T-cell (primary cell): ENCODE measurements at places on chromosomes 7 and 10.

- DNase-seq: no peak
Observed at GRCh38 chr10:70112071-70112470, 20.6 kb downstream of the AIFM2 start.

DNA sequence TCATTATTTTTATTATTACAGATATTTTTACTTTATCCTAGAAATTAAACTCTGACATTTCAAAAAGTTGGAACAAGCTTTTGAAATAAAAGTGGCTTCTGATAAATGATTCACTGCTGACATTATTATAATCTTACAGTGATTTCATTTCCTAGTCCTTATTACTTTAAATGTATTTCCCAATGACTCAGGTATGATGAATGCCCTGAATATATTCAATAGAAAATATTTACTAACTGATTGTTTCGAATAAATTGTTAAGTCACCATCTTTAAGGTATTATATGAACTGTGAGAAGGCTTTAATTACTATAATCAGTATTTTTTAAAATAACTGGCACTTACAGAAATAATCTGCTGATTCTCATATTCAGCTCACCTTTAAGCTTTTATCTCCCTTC, 21.6 kb downstream of the DKK1 start:
- DNase-seq: no peak

GRCh38 chr7:155669717-155670505, 25.4 kb downstream of the RBM33 start:
- DNase-seq: no peak

DNA sequence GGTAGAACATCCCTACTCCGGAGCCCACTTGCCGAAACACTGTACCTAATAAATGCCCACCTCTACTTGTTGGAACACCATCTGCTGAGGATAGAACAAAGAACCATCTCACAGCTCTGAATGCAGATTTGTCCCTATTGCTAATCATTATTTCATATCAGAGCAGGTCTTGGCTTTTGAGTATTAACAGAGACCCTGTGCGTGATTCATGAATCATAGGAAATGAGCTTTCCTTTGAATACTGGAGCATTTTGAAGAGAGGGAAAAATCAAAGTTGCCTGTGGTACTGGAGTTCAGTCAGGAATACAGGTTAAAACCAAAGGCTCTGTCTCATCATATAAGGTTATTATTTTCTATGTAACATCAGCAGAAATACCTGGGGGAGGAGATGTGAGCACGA, 1132.3 kb downstream of the XPNPEP1 start:
- DNase-seq: no peak

- DNase-seq: no peak
Observed at GRCh38 chr7:133303372-133303771, 50.5 kb downstream of the EXOC4 start.

DNA sequence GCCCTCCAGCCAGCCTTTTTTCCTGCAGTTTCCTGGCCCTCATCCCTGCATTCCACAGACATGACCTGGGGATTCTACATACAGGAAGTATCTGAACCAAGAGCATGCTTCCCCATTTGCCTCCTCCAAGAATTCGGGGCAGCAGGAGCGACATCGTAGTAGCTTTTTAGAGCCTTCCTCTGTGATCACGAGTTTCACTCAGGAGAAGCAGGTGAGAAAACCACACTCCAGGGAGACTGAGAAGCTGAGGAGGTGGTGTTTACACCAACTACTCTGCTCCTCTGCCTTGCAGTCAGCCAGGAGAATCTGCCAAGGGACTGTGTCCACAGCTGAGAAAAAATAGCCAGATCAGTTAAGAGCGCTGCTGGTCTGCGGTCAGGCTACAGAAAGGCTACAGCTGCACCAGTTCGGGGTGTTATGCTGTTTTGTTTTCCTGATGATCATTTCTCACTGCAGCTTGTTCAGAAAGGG, 54.1 kb downstream of the HSPA12A start:
- DNase-seq: no peak

DNA sequence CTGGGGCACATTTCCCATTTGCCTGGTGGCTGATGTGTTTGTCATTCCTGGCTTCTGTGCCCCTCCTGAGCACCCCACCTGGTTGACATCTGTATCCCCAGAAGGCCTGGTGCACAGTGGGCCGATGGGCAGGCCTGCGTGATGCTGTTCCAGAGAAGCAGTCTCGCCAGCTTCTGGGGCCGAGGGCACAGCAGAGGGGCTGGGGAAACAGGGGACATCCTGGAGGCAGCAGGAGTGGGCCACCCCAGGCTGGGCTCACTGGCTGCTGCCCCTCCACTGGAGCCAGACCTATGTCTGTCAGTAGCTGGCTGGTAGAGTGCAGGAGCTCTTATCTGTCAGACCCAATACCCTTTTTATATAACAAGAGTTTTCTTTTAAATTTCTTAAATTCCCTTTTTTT, 896 bp upstream of the MYL7 start:
- DNase-seq: no peak

GRCh38 chr7:11655642-11656041, 176.4 kb downstream of the THSD7A start:
- no peak for DNase-seq

DNA sequence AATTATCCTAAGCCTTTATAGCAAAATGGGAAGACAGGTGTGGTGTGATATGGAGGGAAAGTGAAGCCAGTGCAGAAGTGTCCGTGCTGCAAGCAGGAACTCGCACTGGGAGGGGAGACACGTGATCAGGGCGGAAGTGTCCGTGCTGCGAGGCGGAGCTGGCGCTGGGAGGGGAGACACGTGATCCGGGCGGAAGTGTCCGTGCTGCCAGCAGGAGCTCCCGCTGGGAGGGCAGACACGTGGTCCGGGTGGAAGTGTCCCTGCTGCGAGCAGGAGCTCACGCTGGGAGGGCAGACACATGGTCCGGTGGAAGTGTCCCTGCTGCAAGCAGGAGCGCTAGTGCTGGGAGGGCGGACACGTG, 40.5 kb upstream of the PRKAR1B start:
- DNase-seq: no peak

DNA sequence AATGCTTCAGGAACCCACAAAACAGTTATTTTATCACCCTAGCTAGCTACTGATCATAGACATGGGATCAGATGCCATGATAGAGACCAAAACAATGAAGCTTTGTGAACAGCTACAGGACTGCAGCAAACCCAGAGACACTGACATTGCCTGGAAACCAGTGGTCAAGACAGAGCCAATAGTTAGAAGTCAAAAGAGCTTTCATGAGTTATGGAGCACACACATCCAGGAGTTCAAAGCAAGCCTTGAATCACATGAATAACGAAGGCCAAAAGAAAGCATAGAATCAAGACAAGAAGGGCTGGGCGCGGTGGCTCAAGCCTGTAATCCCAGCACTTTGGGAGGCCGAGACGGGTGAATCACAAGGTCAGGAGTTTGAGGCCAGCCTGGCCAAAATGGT, 34.5 kb upstream of the GSAP start:
- no peak for DNase-seq

- DNase-seq: no peak
Observed at GRCh38 chr7:29891766-29892165, 85.5 kb downstream of the WIPF3 start.

- no peak for DNase-seq
Observed at GRCh38 chr10:31143331-31143935, 111.8 kb upstream of the ZNF438 start.

DNA sequence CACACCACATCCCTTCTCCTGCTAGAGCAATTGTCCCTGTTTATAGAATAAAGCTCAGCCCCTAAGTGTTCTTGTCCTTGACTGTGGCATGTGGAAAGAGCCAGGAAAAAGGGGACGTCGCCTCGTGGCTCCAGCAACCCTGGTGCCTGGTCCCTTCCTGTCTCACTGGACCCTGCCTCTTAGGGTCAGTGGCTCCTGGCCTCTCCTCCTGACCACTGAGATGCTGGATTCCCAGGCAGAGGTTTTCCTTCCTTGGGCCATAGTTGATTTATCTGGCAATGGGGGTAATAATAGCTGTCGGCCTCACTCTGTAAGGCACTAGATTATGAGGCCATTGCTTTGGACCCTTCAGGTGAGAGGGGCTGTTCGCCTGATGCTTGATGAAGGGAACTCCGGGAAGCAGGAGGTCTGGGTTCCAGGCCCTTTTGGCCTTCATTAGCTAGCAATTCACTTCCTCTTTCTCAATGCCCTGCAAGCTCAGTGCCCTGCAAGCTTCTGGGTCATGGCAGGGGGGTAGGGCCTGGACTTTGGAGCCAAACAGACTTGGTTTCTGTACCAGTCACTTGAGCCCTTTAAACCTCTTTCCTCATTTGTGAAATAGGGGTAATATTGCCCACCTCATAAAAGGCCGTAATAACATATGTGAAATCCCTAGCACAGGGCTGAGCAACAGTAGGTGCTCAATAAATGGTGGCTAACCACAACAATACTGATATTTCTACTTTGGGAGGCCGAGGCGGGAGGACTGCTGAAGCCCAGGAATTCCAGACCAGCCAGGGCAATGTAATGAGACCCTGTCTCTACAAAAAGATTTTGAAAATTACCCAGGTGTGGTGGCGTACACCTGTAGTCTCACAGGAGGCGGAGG, 1.1 kb downstream of the ASL start:
- no peak for DNase-seq

DNA sequence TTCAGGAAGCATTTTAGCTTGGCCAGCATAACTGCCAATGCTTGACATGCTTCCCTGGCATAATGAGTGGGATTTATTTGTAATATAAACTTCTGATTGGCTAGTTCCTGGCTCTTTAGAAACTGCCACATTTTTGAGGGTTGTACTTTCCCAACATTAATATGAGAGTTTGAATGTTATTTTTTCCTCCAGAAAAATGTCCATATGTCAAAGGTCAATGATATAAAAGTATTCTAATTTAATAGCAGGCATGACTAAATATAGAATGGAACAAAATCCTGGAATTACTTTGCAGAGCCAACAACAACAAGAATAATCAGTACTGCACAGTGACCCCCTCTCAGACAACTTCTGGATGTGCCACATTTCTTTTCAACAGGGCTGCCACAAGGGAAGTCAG, 352.6 kb downstream of the PRPF18 start:
- no peak for DNase-seq
